Activated CD8-positive, alpha-beta memory T cell treated with anti-CD3 and anti-CD28 coated beads for 48 hours (primary cell): ENCODE measurements at places on chromosomes 3 and 15.

- DNase-seq, result no peak
Observed at GRCh38 chr3:126908752-126909275, 74.1 kb upstream of the PLXNA1 start.

- no peak for DNase-seq
Observed at GRCh38 chr15:35439291-35439690, 106.7 kb downstream of the DPH6 start.

DNA sequence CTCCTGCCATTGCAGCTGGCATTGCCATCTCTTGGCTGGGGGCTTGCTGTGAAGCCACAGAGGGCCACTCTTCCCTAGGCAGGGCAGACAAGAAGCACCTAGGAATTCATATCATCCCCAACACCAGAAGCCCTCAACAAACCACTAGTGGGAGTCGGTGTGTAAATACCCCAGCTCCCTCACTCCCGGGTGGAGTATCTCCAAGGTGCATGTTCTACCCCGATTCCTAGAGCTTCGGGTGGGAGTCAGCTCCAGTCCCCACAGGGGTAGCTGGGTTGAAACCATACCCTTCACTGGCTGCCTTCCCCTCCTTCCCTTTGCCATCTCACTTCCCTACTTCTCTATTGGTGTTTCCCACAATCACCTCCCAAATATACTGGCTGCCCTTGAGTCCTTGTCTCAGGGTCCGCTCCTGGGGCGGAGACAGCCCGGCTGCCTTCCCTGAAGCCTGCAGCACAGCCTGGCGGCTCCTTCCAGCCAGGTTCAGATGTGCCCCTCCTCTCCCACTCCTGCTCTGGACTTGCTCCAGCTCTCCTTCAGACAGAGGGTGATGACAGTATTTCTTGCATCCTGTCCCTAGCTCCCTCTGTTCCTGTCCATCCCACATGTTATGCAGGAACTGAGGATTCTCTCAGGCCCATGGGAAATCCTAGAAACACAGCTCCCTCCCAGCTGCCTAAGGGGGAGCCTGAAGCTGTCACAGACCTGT is 33.3 kb downstream of the FAM3D start:
- DNase-seq, result no peak

DNA sequence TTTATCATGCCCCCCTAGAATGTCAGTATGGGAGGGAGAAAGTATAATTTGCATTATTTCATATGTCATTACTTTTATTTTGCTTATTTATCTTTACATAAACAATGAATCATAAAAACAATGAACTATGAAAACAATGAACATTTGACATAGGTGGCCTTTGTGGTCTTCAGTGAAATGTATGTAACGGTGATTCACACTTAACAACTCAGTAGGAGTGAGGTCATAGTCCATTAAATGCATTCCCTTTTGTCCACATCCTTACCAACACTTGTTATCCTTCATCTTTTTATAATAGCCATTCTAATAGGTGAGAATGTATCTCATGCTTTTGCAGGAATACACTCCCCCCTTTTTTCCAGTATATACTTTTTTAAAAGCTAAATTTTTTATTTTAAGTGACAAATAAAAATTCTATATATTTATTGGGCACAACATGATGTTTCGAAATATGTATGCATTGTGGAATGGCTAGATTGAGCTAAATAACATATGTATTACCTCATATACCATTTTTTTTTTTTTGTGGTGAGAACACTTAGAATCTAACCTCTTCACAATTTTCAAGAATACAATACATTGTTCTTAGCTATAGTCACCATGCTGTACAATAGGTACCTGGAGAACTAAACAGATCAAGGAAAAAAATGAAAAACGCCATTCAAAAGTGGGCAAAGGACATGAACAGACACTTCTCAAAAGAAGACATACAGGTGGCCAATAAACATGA is 189.5 kb downstream of the WDR72 start:
- no peak for DNase-seq

DNA sequence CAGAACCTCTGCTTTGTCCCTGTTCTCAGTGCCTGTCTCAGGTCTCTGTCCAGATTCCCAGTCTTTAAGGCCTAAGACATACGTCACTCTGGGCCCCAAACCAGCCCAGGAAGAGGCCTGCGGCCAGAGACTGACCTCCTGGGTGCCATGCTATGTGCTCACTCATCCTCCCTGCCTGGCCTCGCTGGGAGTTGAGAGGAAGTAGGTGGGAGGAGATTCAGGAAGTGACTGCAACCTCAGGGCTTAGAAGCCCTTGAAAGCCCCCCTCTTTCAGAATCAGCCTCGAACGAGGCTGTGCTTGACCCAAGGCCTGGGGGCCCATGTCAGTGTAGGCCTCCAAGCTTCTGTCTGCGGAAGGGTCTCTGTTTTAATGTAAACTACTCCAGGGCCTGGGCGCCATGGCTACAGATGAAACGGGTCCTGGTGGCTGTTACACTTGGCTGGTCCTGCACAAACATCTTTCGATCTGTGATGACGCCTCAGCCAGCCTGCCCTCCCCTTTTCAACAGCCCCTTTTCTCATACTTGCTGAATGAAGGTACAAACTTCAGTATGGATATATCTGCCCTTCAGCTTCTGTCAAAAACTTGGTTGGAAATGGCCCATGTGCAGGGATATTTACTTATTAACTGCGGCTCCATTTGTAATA is 11.7 kb downstream of the RASGRF1 start:
- no peak for DNase-seq

GRCh38 chr3:100852840-100853239 is 140.4 kb downstream of the ABI3BP start:
- no peak for DNase-seq

- no peak for DNase-seq
Observed at GRCh38 chr3:189513281-189514117, 117.7 kb upstream of the TP63 start.

- DNase-seq, result no peak
Observed at GRCh38 chr3:99565331-99565730, 73.1 kb upstream of the COL8A1 start.

GRCh38 chr15:70906842-70907241 is 14.2 kb downstream of the LRRC49 start:
- no peak for DNase-seq

DNA sequence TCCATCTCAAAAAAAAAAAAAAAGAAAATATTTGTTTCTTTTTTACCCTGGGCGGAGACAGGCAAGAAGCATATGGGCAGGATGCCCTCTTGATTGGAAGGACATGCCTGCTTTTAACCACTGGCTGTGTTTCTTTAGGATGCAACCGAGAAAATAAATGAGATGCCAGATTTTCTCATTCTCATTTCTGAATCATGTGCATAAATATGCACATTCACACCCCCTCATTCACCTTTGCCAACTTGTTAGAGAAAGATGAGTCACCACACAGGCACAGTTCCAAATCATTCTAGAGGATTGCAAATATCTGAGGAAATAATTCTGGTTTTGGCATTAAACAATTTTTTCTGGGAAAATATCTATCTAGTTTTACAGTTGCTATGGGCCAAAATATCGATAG is 3.3 kb downstream of the LIPH start:
- DNase-seq, result no peak

GRCh38 chr3:117228466-117228865 is 518.9 kb downstream of the TUSC7 start:
- DNase-seq, result no peak

DNA sequence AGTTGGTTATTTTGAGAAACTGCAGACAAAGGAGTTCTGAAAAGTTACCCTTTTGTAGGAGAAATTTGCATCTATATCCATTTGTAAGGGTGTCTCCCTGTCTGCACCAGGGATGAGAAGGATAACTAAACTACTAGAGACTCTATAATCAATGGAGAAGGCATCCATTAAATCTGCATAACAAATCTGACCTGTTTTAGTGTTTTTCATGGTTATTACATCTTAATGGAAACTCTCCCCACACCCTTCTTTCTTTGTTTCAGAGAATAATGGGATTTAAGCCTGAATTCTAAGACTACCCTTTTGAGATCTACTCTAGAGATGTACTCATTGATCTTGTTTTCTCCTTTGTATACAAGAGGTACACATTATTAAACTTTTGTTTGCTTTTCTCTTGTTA is 82.0 kb upstream of the DAZL start:
- DNase-seq, result no peak

- no peak for DNase-seq
Observed at GRCh38 chr3:46981932-46982471, 2.5 kb downstream of the NBEAL2 start.

GRCh38 chr15:99104788-99105513 is at the start of gene SYNM:
TSS of gene SYNM (plus strand) at chr15:99105080. CDS start at chr15:99105200, 120 bp downstream.
- peak; percentile 33 for DNase-seq

DNA sequence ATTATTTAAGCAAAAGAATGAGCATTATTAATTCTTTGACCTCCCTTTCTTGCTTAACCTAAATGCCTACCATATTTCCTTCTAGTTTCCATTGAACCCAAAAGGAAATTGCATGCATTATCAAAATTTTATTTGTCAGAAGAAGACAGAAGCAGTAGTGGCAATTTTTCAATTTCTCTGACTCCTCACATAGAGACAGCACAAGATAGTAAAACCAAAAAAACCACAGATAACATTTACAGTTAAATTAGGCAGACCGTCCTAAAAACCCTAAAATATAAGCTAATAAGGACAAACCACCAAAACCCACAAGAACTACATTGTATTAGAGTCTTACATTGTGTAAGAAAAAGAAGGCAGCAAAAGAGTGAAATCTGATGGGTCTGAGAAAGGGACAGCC is 27.1 kb downstream of the GOLGB1 start:
- no peak for DNase-seq

DNA sequence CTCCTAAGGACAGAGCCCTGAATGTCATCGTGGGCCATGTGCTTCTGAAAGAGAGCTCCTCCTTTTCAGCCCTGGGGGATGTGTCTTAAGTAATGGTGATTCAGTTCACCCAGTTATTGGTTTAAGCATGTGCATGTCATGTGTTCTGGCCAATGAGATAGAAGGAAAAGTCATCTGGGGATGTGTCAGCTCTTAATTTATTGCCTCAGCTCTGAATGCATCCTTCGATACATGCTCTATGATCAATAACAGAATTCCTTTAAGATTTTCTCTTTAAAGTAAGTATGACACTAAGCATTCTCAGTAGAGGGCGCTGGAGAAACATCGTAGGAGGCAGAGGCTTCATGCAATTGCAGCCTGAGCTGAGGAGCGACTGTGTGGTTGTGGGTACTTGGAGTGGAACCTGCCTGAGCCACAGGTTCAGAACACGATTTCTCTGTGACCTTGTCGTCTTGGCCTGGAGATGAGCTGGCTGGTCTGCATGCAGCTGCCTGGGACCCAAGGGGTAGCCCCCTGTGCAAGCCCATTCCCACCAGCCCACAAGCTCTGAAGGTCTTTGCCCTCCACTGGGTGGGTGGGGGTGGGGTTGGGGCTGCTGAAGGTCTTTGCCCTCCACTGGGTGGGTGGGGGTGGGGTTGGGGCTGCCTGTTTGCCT is 69.5 kb downstream of the C3orf38 start:
- DNase-seq, result no peak

GRCh38 chr3:72938471-72939265 is 50.8 kb downstream of the GXYLT2 start:
- DNase-seq, result no peak

DNA sequence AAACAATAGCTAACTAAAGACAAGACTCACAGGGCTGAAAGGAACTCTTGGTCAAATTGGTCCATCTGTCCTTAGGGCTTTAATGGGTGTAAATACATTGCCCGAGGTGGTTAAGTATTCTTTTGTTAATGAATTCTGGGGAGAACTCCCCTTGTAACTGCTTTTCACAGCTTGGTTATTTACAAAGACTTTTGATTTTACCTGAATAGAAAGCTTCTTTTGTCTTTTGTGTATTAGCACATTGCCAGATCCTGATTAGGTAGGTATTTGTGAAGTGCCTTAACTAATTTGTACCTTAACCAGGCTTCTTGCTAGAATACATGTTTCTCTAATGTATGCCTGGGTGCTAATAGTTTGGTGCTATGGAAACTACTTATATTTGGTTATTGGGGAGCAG is 14.0 kb downstream of the CHD2 start:
- DNase-seq, result no peak

DNA sequence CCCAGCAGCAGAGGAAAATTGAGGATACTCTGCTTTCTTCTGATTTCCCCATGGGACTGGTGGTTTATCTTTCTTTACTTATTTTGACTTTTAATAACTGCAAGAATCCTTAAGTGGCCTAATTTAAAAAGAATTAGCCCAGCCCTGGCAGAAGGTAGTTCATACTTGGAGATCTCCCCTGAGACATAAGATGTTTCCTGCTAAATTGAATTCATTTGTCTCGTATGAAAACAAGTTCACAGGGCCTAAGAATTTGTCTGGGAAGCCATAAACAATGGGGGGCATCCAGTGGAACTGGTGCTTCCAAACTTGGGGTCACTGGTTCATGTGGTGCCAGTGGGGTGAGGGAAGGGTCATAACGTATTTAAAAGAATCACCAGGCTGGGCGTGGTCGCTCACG is 283.1 kb upstream of the RASGRP1 start:
- no peak for DNase-seq

- no peak for DNase-seq
Observed at GRCh38 chr15:94670438-94671034, 439.2 kb downstream of the MCTP2 start.

- DNase-seq, result no peak
Observed at GRCh38 chr3:105647047-105647446, 221.8 kb downstream of the CBLB start.

DNA sequence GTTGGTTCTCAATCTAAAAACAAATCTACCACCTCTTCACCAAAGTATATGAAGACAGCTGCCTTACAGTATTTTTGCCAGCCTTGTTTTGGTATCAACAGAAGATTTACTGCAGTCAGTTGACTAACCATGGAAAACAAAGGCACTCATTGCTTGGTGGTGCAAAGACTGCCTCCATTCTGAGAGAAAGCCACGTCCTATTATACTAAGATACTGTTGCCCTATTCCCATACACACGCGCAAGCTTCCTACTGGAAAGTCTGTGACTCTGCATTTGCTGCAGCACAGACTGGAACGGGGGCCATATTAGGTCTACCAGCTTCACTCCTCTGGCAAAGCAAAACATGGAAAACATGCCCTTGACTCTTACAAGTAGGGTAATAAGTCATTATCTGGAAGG is 18.0 kb downstream of the MTMR10 start:
- DNase-seq, result no peak

DNA sequence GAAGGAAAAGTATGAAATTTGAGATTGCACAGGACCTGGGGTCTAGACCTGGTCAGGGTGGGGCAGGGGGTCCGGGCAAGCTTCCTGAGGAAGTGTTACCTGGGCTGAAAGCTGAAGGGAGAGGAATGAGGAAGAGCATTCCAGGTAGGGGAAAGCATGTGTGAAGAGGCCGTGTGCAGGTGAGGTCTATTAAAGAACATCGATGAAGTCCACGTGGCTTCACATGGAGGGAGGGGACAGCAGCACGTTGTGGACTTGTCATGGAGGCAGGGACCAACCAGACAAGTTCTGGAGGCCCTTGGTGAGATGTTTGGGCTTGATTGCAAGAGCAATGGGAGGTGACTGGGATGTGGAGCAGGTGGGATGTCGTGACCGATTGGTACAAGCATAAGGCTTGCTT is 47.1 kb downstream of the IDH2 start:
- DNase-seq, result no peak

DNA sequence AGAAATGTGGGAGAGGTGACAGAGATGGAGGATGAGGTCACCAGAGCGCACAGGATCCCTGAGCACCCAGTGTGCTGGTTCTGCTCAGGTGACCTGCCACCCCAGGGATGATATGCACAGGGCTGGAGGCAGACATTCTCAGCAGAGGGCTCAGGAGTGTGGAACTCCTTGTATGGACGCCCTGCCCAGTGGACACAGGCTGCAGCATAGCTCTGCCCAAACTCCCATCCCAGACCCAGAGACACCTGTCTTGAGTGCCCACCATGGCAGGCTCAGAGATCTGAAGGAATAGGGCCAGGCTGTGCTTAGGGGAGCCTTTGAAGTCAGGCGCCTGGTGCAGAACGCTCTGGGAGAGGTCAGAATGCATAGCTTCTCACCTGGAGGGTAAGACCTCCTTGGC is 47.3 kb downstream of the PPCDC start:
- DNase-seq, result no peak

- no peak for DNase-seq
Observed at GRCh38 chr3:160768031-160768430, 12.0 kb downstream of the PPM1L start.
